ENCODE measurements at places on chromosomes 5 and 9.

DNA sequence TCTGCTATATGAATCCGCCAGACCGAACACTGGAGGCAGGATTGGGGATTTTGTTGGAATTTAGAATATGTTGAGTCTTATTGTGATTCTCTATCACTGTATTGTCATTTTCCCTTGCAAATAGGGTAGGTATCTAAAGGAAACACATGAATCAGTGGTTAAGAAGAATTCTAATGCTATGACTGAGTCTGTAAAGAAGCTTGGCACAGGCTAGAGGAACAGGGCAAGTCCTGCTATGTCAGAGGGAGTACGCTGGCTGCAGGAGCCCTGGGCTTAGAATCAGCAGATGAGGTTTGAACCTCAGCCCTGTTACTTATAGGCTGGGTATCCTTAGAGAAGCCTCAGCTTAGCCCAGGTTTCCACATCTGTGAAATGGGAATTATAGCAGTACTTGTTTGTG is 198.1 kb downstream of the NR3C1 start:
- no peak for DNase-seq

DNA sequence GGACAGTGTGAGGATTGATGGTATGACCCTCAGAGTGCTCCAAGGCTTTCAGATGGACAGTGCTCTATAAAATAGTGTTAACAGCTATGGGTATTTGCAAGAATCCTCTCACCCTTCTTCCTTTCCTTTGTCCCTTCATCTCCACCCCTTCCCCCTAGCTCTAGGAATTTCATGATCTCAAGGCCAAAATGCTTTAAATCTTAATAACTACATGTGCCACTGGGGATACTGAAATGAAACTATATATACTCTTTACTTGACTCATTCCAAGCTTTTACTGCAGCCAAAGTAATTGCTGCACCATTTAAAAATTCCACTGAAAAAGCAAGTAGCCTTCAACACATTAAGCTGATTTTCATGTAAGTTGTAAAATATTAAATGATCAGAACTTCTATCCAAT is 361.6 kb upstream of the SLC30A5 start:
- no peak for DNase-seq

GRCh38 chr9:119391878-119392277 is 22.6 kb upstream of the BRINP1 start:
- no peak for DNase-seq

- no peak for DNase-seq
Observed at GRCh38 chr9:136572828-136573625, 27.2 kb upstream of the NOTCH1 start.

GRCh38 chr9:137082925-137083290 is 3.9 kb upstream of the MAN1B1 start:
- no peak for DNase-seq

GRCh38 chr5:2739360-2740050 is 12.0 kb downstream of the IRX2 start:
- no peak for DNase-seq

DNA sequence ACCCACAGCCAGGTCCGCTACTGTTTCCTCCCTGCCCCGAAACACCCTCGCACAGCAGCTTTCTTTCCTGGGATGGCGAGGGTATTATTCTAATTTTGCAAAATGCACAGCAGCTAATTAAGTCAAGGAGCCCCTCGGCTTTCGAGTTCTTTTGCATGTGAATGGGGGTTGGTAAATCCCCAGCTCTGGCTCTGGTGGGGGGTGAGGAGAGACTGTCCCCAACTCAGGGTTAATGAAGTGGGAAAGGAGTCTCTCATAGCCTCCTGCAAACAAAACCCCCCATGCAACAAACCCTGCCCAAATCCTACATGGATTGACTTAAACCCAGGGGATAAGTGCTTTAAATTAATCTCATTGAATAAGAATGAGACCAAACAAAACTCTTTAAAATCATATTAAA is 8.8 kb downstream of the BARHL1 start:
- no peak for DNase-seq

- no peak for DNase-seq
Observed at GRCh38 chr9:120901755-120902568, 24.6 kb downstream of the TRAF1 start.

DNA sequence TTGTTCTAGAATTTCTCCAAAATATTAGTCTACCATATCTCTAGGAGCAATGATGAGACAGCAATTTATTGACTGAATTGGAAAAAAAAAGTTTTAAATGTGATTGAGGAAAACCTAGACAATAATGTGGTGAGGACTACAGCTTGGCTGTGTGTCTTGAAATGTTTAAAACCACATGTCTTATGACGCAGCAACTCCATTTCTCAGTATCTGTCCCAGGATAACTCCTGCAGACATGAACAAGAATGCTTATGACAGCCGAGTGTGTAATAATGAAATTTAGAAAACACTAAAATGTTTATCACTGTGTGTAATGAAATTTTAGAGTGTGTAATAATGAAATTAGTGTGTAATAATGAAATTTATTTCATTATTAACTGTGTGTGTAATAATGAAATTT is 254.1 kb upstream of the DAPK1 start:
- no peak for DNase-seq

GRCh38 chr9:86481466-86481865 is 127.3 kb upstream of the TUT7 start:
- DNase-seq = no peak

GRCh38 chr5:5504325-5504724 is 81.8 kb downstream of the ICE1 start:
- DNase-seq = no peak

GRCh38 chr5:67347821-67348220 is 151.2 kb upstream of the CD180 start:
- no peak for DNase-seq

GRCh38 chr5:170070556-170071412 is 34.9 kb upstream of the FOXI1 start:
- DNase-seq = no peak

DNA sequence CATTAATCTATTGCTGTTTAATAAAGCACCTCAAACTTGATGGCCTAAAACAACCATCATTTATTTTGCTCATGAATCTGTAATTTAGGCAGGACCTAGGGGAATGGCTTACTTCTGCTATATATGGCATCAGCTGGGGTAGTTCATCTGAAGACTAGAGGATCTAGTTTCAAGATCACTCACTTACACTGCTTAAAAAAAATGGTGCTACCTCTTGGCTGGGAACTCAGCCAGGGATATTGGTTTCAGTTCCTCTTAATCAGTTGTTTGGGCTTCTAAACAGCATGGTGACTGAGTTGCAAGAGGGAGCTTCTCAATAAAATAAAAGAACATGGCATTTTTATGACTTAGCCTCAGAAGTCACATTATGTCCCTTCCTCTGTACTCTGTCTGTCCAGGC is 142.0 kb downstream of the FAM114A2 start:
- DNase-seq = no peak

GRCh38 chr9:88312045-88312444 is 76.2 kb upstream of the SPIN1 start:
- no peak for DNase-seq

GRCh38 chr5:10330511-10331230 is 22.8 kb upstream of the MARCHF6 start:
- DNase-seq = no peak
